ENCODE measurements at places on chromosomes 7 and 10.

DNA sequence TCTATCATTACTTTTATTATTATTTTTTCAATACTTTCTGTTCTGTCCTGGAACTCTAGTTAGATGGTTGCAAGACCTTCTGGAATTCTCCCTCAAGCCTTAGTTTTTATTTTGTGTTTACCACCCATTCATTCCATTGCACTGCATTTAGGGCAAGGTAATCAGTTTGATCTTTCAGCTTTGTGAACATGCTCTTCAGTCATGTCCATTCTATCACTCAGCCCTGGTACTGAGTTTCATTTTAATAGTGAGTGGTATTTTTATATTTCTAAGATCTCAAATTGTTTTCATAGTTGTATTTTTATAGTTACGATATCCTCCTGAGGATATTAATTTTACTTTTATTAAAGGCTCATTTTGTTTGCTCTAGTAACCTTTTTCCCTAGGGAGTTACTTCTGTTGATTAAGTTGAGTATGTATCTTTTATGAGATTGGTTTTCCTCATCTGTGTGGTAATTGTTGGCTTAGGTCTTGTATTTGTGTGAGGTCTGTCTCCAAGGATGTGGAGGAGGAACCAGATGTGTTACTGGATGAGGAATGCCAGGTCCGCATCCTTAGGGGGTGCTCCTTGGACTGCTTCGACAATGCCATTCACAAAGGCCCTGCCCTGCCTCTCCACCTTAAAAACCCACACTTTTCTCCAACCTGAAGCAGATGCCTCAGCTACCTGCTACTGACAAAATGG lies 46.7 kb upstream of the RAB18 start:
- DNase-seq = no peak

DNA sequence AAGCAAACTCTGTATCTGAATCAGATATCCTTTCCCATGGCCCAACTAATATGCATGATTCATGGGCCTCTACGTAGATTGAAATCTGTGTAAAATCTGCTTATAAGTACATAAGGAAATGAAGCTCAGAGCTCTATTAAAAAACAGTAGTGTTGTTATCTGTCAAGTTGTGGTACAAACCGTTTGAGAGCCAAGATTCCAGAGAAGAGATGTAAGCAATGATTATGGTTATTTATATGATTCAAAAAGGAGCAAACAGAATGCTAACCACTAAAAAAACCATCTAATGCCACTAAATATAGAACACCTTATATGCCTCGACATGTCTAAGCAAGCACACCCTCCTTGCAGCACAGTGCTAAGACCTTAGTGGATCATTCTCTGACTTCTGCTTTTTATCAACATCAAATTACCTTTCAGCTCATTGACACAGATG lies 26.6 kb downstream of the RPP38 start:
- DNase-seq = no peak

- DNase-seq = no peak
Measured at GRCh38 chr10:104334965-104335650, 3.2 kb downstream of the ITPRIP start.

GRCh38 chr7:131604841-131605279 lies 48.4 kb upstream of the PODXL start:
- DNase-seq = no peak

DNA sequence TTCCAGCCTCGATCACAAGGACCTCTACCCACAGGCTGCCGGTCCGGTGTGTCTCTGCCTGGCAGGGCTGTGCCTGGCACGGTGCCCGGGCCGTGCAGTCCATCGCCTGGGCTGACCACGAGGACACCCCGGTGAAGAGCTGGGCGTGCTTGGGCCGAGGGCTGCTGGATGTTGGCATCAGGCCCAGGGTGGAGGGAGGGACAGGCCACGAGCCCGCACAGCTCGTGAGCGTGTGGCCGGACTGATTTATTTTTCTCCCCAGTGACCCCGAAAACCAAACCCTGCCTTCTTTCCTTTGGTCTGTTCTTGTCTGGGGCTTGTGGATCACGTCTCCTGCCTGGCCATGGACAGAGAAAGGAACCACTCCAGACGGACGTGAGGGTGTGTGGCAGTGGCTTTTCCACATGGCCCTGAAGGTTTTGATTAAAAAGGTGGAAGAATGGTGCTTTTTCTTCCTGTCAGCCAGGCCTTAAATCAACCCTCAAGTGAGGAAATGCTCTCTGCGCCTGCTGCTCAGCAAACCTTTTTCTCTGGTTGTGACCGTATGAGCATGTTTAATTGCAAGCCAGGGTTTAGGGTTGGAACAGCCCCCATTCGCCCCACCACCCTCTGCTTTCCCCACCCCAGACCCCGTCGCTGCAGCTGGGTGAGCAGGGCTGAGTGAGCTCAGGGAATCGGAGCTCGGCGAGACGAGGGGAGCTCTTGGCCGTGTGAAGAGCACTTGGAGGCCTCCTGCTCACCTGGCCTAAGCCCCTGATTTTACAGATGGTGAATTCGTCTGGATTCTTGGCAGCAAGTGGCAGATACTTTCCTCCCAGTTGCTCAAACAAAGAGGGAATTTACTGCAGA lies 130.1 kb downstream of the RGS10 start:
- no peak for DNase-seq

- DNase-seq = no peak
Measured at GRCh38 chr7:119010635-119011034, 786.1 kb downstream of the ANKRD7 start.

GRCh38 chr10:133442191-133442966 lies 11.4 kb upstream of the SCART1 start:
- peak; percentile 17 for DNase-seq

GRCh38 chr10:101482568-101482967 lies 105.5 kb downstream of the POLL start:
- DNase-seq = no peak

GRCh38 chr10:35228058-35228457 lies 101.4 kb downstream of the CREM start:
- no peak for DNase-seq

DNA sequence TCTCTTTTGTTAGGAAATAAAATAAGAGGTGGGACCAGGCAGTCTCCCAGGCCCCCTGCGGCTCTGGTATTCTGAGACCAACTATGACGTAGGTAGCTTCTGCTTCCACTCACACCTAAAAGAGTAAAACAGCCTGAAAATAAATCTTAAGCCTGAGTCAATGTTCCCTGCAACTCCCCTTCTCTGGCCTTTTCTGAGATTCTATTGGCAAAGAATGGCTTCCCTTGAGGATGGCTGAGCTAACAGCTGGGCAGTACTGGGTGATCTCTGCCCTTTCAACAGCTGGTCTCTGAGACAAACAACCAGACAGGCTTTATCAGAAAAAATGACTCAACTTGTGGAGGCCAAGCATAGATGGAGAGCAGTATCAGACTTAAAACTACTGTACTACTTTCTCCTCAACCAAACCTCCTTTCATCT lies 58.7 kb downstream of the CREB3L2 start:
- DNase-seq = no peak

DNA sequence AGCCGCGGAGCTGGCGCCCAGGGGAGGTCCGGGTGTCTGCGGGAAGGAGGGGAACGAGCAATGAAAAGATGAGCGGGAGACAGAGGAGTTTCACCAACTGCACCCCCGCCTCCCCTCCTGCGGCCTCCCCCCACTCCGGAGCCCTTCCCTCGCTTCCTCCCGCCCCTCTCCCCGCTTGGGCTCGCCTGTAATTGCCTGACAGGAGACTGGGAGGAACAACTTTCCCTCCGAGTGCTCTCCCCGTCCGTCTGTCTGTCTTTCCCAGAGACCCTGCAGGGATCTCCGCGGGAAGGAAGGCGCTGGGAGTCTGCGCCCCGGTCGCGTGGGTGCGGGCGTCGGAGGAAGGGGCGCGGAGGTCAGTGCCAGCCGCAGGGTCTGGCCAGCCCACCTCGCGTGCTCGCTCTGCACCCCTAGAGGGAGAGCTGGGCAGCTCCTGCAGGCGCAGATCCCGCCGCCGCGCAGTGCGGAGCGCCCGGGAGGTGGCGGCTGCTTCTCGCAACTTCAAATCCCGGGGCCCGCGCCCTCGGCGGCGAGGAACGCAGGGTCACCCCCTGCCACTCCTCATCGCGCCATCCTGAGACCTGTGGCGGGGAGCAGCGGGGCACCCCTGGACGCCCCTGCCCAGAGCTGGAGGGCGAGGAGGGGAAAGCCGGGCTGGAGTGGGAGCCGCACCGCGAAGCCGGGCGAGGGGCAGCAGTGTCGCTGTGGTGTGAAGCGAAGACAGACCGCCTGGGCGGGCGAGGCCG lies 511 bp upstream of the NRP1 start:
- DNase-seq = no peak

- no peak for DNase-seq
Measured at GRCh38 chr7:36456138-36456537, 66.5 kb downstream of the ANLN start.

- no peak for DNase-seq
Measured at GRCh38 chr10:122446668-122447423, 7.6 kb upstream of the ARMS2 start.

DNA sequence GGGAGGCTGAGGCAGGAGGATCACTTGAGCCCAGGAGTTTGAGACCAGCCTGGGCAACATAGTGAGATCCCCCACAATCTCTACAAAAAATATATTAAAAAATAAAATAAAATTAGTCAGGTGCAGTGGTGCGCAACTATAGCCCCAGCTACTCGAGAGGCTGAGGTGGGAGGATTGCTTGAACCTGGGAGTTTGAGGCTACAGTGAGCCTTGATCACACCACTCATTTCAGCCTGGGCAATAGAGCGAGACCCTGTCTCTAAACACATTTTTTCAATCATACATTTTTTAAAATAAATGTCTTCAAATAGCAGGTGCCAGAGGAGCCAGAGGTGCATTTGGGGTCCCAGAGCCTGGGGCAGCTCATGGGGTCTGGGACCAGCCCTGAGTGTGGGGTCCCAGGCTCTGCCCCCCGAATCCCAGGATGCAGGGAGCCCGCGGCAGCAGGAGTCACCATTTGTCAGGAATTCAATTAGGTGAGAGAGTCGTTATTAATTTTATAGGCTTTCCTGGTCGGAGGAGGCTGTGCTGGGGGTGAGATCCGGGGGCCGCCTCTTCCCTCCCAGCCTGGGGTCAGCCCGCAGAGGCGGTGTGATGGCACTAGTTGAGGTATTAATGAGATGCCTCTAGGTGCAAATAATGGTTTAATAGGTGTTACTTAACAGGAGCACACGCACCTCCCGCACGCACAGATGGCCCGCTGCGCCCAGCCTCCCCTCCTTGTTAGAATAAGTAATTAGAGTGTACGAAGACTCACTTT lies 78.3 kb downstream of the MICALL2 start:
- DNase-seq = no peak

- DNase-seq = no peak
Measured at GRCh38 chr7:6621195-6622133, 6.1 kb downstream of the ZNF853 start.

GRCh38 chr7:6385909-6386560 lies 61.7 kb downstream of the DAGLB start:
- DNase-seq = no peak

GRCh38 chr7:121343302-121343701 lies 14.5 kb downstream of the WNT16 start:
- DNase-seq = no peak

DNA sequence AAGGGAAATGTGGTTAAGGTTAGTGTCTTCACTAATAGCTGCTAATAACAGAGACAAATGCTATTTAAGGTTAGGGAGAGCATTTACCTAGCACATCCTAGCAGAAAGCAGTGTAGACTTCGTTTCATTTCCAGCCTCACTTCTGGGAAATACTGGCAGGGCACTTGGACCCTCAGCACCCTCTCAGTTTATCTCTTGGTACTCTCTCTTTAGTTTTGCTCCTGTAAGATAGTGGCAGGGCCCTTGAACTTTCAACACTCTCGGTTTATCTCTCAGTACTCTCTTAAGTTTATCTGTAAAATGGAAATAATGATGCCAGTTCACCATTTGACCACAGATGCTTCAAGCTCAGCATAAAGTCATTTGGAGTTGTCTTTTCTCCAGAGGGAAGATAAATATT lies 118.4 kb downstream of the MBL2 start:
- no peak for DNase-seq

DNA sequence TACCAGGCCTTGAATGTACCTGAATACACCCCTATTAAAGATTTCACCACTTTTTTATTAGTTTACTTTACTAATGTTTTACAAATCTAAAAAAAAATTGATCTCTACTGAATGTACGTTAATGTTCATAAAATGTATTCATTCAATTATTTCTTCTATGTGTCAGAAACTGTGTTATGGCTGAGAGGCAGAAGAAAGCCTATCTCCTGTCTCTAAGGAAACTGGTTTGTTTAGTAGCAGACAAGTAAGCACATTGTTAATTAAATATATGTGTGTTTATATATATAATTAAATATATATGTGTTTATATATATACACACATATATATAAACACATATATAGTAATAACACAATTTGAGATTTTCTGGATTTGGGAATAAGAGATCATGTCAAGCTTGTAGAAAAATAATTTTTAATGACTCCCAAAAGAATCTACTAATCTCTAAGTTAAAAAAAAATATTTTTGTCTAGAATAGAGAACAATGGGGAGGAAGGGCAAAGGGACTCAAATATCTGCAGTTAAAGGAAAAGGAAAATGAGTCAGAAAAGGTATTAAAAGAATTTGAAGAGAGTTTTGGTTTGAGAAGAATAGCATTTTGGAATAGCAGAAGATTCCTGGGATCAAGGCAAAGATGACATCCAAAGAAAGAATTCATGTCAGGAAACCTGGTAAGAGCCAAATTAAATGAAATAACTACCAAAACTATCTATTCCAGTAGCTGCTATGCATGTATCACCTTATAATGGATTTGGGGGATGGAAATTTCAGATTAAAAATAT lies 92.1 kb downstream of the CH25H start:
- DNase-seq = no peak

Measured in activated CD8-positive, alpha-beta memory T cell treated with anti-CD3 and anti-CD28 coated beads, Interleukin-2, amount 50 U/mL, for 4 hours (primary cell).